ENCODE measurements at places on chromosomes 12 and 14.

GRCh38 chr14:68535404-68536017 lies 257.4 kb downstream of the ZFP36L1 start:
- no peak for DNase-seq

GRCh38 chr12:93844164-93844784 lies 167.1 kb downstream of the CRADD start:
- no peak for DNase-seq

GRCh38 chr14:74856366-74856765 lies 19.6 kb downstream of the PROX2 start:
- DNase-seq, result no peak

- DNase-seq, result no peak
These were observed 53.4 kb downstream of the CYP46A1 start for GRCh38 chr14:99737451-99737951.

DNA sequence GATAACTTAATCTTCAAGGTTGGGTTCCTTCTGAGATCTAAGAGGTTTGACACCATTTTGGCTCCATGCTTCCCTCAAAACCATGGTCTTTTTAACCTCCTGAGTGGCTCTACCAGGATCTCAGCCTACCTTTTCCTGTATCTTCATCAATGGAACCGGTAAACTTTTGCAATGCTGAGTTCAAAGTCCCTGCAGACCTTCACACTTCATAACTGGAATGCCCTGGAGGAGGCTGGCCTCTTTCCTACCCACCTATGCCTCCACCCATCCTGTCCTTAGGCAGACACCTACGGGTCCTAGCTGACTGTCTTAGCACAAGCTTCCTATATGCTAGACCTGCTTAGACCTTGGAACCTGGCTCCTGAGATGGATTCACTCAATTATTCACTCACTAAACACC lies 89.5 kb upstream of the EEA1 start:
- no peak for DNase-seq

DNA sequence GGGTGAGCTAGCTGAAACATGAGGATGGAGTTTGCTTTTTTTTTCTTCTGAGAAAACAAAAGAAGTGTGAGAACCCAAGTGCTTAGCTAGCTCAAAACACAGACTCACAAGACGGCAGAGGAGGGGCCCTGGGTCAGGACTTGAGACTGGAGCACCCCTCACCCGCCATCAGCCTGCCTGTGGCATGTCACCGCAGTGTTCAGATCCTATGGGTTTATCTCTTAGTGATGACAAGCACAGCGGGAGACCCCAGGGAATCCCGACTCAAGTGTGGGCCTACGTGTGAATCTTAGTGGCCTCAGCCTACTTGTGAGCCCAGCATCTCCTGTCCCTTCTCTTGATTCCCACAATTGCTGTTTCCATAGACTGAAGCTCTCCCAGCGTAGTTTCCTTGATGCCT lies 22.9 kb downstream of the DYRK4 start:
- DNase-seq, result no peak

DNA sequence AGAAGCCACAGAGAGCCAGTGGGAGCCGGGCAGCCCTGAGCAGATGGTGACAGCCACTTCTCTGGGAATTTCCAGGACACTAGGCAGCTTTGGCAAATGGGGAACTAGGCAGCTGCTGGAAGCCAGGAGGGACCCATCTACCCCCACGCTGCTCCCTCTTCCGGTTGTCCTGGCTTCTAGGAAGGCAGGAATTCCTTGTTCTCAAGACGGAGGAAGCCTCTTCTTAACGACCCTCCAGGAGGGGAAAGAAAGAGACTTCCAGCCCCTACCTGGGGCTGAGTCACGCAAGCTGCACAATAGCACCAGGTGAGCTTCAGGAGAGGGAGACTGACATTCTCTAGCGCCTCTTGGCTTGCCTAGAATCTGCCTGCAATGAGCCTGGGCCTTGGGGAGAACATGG lies 141.5 kb downstream of the ANO2 start:
- DNase-seq, result no peak

DNA sequence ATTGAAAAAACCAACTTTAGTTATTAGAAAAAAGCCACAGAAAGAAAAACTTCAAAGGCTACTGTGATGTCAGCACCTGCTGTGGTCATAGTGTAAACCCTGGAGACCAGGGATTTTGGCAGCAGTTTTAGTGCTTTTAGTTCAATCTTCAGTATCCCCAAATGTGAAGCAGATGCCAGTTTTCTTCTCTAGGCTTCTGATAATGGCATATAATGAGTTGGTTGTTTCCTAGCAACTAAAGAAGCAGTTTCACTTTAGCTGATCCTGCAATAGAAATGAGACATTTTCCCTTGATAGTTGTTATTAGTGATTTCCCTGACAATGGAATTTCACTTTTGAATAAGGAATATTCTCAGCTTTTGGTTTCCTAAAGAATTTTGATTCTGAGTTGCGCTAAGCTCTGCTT lies 131.2 kb downstream of the NUBPL start:
- no peak for DNase-seq

GRCh38 chr12:130051900-130052299 lies 110.4 kb upstream of the FZD10 start:
- DNase-seq, result no peak

GRCh38 chr12:43882578-43883178 lies 46.8 kb downstream of the TMEM117 start:
- no peak for DNase-seq

DNA sequence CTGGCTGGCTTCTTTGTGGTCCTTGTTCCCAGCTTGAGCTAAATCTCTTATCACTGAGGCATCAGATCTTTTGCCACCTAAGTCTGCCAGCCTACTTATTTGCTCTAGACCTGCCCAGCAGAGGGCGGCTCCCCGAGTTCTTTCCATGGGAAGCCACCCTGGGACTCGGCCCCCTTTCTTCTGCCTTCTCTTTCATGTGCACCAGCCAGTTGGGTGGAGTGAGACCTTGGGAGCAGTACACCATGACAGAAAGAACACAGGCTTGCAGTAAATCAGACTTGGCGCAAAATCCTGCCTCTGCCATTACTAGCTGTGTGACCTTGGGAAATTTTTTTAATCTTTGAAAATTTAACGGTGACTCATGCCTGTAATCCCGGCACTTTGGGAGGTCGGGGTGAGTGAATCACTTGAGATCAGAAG lies 7.4 kb downstream of the SMAGP start:
- DNase-seq, result no peak

GRCh38 chr12:116338064-116338846 lies 60.8 kb upstream of the MED13L start:
- DNase-seq, result no peak

- no peak for DNase-seq
These were observed 5.9 kb upstream of the APOLD1 start for GRCh38 chr12:12779529-12779928.

DNA sequence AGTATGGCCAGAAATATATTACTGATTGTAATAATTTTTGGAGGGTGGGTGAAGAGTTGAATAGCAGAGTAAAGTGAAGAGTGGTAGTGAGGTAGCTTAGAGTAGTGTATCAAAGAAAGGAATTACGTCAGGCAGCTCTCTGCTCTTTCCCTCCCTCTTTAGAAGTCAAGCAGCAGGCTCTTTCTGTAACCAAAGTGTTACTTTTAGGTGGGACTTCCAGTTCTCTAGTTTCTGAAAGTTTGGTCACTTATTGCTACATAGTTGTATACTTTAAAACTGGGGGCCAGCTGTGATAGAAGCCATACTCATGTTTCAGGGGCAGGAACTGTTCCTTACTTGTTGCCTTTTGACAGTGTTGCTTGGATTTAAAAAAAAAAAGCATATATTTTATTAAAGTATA lies 30.6 kb downstream of the ATF7IP start:
- DNase-seq, result no peak

- DNase-seq, result no peak
These were observed 1.1 kb downstream of the SYNE2 start for GRCh38 chr14:63853831-63854293.

DNA sequence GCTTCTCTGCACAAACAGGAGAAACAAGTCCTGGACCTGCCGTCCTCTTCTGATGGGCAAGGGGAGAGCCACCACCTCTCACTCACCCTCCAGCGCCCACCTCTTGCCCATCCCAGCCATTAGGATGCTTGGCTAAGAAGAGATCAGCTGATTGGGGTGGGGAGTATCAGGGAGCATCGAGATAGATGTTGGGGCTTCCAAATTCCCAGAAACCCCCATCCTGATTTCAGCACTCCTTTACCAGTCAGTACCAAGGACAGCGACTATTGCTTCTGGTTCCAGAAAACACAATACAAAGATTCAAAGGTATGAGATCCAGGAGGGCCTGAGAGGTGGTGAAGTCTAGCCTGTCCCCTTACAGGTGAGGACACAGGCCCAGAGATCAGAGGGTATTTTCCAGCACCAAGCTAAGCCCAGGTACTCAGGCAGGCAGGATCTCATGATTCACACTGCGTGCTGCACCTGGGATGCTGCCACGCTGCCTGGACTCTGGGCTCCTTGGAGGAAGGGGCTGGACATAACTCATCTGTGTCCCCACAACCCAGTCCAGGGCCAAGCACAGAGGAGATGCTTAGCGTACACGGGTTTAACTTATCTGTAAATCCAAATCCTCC lies 76.6 kb downstream of the TUNAR start:
- DNase-seq, result no peak

- no peak for DNase-seq
These were observed 28.5 kb downstream of the PRPF40B start for GRCh38 chr12:49651855-49652254.

GRCh38 chr12:54040148-54040494 lies 7.3 kb downstream of the HOXC5 start:
- no peak for DNase-seq

GRCh38 chr12:75834591-75834990 lies 197.0 kb downstream of the PHLDA1 start:
- DNase-seq, result no peak

DNA sequence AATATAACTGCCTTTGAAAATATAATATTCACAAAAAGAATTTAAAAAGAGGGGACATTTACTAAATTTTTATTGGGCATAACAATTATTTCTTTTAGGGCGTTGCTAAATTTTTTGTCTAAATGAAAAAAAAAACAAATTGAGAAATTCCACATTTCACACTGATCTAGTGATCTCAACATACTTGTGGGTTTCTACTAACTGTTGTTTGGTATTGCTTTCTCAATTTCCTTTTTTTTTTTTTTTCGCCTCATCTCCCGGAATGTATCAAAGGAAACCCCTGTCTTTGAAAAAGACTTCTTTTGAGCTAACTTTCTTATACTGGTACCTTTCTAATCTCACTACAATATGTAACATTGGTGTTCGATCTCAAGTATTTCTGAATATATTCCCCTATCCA lies at the start of gene CLEC4D:
Gene CLEC4D, plus strand, starts transcription at position 248 of the 400 bp plus-strand sequence. CDS start 230 bp downstream, outside the sequence.
- no peak for DNase-seq

- no peak for DNase-seq
These were observed 832 bp upstream of the SYT1 start for GRCh38 chr12:78863482-78864402.

GRCh38 chr14:37428954-37429353 lies 166.1 kb downstream of the FOXA1 start:
- no peak for DNase-seq

DNA sequence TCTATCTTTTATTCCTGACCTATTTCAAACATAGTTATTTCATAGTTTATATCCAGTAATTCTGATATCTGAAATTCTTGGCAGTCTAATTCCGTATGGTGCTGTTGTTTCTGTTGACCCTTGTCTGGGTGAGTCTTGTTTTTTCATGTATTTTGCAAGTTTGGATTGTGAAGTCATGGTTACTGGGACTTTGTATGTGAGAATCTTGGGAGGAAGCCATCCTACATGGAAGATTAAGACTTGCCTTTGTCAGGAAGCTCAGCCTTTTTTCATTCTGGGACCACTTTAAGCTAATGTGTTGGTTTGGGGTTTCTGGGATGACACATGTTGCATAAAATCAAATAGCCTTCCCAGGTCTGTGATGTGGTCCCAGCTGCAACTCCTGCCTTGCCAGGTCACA lies 191.6 kb upstream of the E2F7 start:
- DNase-seq, result no peak

DNA sequence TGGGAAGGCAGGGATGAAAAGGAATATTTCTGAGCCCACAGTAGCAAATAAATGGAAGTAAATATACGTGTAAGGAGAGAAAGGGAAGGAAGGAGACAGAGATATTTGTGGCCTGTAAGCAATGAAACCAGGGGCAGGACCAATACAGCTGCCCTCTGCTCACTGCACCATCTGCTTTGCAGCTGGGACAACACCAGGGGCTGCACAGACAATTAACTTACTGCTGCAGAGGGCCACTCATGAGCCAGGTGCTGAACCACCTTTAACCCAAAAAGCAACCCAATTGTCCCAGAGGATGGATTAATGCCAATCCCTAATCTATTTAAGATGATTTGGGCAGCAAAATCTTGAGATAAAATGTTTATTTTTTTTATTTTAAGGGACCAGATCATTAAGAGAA lies 30.6 kb upstream of the TMX1 start:
- no peak for DNase-seq

DNA sequence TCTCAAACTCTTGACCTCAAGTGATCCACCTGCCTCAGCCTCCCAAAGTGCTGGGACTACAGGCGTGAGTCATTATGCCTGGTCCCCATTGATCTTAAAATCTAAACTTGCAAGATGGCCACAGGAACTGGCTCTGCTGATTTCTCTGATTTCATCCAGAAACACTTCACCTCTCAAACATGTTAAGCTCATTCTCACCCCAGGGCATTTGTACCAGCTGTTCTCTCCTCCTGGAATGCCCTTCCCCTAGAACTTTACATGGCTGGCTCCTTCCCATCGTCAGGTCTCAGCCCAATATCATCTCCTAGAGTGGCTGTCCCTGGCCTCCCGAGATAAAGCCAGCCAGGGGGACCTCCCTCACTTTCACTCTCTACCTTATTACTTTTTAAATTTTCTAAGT lies 5.3 kb upstream of the LRTM2 start:
- DNase-seq, result no peak

DNA sequence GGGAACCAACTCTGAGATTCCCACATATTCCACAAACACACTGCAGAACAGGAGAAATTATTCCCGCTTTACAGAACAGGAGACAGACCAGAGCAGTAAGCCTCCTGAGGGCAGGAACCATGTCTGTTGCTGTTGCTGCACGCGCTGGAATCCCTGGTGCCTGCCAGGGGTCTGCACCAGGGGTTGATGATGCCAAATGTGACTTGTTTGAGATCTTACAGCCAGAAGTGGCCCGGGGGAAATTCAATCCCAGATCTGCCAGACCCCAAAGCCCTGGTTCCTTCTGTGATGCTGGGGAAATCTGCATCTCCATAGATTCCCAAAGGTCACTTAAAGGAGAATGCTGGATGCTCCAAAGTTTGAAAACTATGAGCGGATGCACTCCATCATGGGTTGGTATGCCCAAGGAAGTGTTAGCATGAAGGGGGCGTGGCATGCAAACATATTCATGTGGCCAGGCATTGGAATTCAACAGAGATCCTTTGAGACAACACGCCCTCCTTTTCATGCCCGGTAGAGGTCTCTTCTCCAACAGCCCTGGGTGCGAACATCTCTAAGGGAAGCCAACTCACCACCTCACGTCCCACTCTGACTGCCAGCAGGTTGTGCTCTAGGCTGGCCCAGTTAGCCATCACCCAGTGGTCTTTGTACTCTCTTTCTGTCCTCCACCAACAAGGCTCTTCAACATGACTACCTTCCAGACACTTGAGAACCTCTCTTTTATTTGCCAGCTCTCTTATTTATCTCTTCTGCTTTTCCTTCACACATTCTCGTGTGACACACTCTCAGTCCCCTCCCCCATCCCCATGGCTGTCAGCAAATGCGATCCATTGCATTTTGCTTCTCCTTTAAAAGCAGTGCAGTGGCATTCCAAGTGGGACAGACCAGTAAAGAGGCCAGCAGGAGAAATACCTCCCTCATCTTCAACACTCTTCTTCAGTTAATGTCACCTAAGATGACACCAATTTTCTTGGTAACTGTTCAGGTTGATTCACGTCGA lies 131.3 kb downstream of the ZFP36L1 start:
- DNase-seq, result no peak

Measured in esophagus squamous epithelium (tissue), 5 donors.